ENCODE measurements at places on chromosomes 4 and X. TPM values are rescaled to one million over a fixed set of nuclear protein-coding genes. Genes with fewer than 3 reads are reported as not detected.

DNA sequence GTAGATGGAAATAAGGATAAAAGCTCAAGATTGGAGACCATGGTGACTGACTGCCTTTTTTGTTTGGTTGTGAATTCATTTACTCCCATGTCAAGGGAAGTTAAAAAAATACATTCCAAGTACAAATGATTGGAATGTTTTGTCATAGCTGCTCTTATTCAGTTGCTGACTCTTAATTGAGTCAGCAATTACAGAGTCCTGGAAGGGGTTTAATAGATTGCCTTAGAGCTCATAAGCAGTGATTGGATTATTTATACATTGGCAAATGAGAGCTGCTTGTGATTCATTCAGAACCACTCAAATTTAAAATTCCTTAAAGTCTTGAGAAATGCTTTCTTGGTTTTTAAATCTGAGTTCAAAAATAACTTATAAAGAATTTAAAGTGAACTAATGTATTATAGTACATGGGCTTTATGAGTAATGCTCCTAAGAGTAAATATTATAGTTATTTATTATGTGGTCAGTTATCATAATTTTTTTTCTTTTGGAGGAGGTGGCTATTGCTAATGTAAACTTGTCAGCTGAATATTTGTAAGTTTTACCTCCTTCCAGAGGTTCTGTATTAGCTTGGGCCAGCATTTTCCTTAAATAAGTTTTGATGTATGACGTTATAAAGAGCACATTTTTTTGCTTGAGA is 13.6 kb downstream of the JADE1 start:
- H3K27me3 ChIP-seq: no peaks in the 10 kb centered on the region
- DNase-seq: no peak
- peaks cover 10% of the 10 kb centered on the region for H3K4me1 ChIP-seq
- H3K27ac ChIP-seq: no peak overlapping the region

DNA sequence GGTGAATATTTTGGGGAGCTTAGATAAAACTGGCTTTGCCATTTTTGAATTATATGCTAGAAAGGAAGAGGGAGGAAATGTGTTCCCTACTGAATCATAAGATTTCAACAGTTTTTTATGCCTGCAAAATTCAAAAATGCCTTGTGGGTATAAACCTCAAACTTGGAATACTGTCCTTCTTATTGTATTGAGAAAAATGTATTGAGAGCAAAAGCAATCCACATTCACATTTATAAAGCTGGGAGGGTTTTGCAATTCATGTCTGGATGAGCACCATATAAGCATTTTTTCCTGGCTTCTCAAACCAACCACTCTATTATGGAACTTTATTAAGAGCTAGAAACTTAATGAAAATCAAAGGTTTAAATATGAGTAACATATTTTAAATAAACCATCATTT is 289.8 kb downstream of the PCDH7 start:
- H3K27ac ChIP-seq: no peak overlapping the region
- no peak overlapping the region for H3K4me3 ChIP-seq
- no peaks in the 10 kb centered on the region for H3K4me1 ChIP-seq
- no peaks in the 10 kb centered on the region for H3K27me3 ChIP-seq

DNA sequence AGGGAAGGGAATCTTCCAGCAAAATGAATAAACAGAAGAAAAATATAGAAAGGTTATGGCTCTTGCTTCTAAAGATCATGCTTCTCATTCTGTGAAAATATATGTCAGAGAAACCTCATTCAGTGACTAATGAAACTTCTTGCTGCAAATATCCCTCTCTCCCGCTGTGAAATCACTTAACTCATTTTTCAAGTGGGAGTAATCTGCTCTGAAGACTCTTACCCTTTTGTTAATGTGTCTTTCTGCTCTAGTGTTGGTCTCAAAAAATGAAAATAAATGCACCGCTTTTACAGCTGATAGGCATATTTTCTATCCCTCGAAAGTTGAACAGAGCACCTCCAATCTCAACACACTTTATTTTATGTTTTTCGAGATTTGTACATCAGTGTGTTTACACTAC is 252.3 kb downstream of the NLGN4X start:
- H3K4me3 ChIP-seq: no peak overlapping the region
- H3K27ac ChIP-seq: no peak overlapping the region
- no peak for DNase-seq
- H3K27me3 ChIP-seq: peaks cover 24% of the 10 kb centered on the region

RAPGEF2 gene
- 42.3 TPM for total RNA-seq

- no peak overlapping the region for H3K27ac ChIP-seq
- H3K4me3 ChIP-seq: no peak overlapping the region
- no peaks in the 10 kb centered on the region for H3K4me1 ChIP-seq
- no peak for DNase-seq
- H3K36me3 ChIP-seq: no peaks in the 10 kb centered on the region
Measured at GRCh38 chr4:116930329-116930728, 155.0 kb downstream of the TRAM1L1 start.

SSX3 gene
- total RNA-seq: not detected

GTPBP6 gene
- total RNA-seq: 79.1 TPM

GRCh38 chr4:184293552-184293951 is 75.9 kb upstream of the ENPP6 start:
- no peaks in the 10 kb centered on the region for H3K4me1 ChIP-seq
- no peaks in the 10 kb centered on the region for H3K36me3 ChIP-seq
- no peaks in the 10 kb centered on the region for H3K27me3 ChIP-seq
- no peak overlapping the region for H3K4me3 ChIP-seq

TXLNG gene
- 10.5 TPM for total RNA-seq

- no peak overlapping the region for H3K4me3 ChIP-seq
- H3K4me1 ChIP-seq: peaks cover 2% of the 10 kb centered on the region
- no peak overlapping the region for H3K27ac ChIP-seq
- H3K36me3 ChIP-seq: no peaks in the 10 kb centered on the region
- no peaks in the 10 kb centered on the region for H3K27me3 ChIP-seq
Measured at GRCh38 chr4:113740857-113741379, 20.6 kb downstream of the CAMK2D start.

DNA sequence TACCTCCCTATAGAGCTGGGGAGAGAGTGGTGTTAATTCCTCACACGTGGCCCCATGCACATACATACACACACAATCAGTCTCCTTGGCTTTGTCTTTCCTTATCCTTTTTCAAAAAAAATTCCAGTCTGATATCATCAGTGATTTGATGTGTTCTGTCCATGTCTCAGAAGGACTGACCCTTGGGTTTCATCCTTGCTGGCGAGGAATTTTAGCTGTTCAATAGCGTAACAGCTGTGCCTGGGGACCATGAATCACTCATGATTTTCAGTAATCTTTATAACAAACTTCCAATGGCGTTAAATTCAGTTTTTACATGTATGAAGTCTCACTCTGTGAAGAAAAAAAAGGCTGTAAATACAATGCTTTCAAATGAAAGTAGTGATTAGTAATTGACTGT is 204.6 kb downstream of the RBMX2 start:
- no peak for DNase-seq
- H3K4me1 ChIP-seq: no peaks in the 10 kb centered on the region
- no peak overlapping the region for H3K27ac ChIP-seq
- H3K36me3 ChIP-seq: no peaks in the 10 kb centered on the region

- no peaks in the 10 kb centered on the region for H3K27me3 ChIP-seq
- no peak overlapping the region for H3K27ac ChIP-seq
- no peaks in the 10 kb centered on the region for H3K36me3 ChIP-seq
- no peak for DNase-seq
- no peaks in the 10 kb centered on the region for H3K4me1 ChIP-seq
Measured at GRCh38 chr4:94669672-94670664, 87.8 kb upstream of the BMPR1B start.

MTCP1 gene
- 10.7 TPM for total RNA-seq

SMIM10L2A gene
- 1.5 TPM for total RNA-seq

DNA sequence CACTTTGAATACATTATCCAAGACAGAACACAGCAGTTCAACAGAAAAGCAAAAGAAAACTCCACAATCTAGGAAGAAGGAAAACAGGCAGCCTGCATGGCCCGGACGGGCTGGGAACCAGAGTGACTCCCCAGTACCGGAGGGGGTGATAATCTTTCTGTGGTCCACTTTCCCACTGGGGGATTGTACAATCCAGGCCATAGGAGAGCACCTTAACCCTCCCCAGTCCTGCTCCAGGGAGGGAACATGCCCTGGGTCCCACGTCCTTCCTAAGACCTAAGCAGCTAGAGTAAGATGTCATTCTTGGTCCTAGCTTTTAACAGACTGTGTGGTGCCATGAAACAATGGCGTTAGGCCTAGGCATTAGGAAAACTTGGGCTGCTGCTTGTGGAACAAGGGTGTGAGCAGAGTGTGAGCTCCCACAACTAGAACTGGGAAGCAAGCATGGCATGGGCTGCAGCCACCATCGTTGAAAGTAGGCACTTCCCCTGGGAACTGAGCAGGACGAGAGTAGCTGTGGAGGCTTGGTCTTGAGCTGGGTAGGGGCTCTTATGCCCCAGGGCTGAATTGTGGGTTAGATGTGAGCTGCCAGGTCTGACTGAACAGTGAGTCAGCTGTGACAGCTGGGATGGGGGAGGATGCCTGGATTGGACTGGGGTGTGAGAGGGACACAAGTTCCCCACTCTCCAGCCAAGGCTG is 42.4 kb downstream of the NAT8L start:
- no peak for DNase-seq
- no peaks in the 10 kb centered on the region for H3K4me1 ChIP-seq
- H3K36me3 ChIP-seq: no peaks in the 10 kb centered on the region
- H3K27ac ChIP-seq: no peak overlapping the region
- no peak overlapping the region for H3K4me3 ChIP-seq

- H3K4me3 ChIP-seq: no peak overlapping the region
- peak; percentile 36 for DNase-seq
- no peaks in the 10 kb centered on the region for H3K36me3 ChIP-seq
- no peaks in the 10 kb centered on the region for H3K27me3 ChIP-seq
- peak overlapping the region; percentile 68 for H3K27ac ChIP-seq
Measured at GRCh38 chr4:24794480-24794879, 893 bp upstream of the SOD3 start.

ARHGAP6 gene
- total RNA-seq: 18.2 TPM

VSIG1 gene
- 0.57 TPM for total RNA-seq

TMEM255A gene
- 0.54 TPM for total RNA-seq

- peaks cover 3% of the 10 kb centered on the region for H3K36me3 ChIP-seq
- peaks cover 7% of the 10 kb centered on the region for H3K4me1 ChIP-seq
- H3K27ac ChIP-seq: no peak overlapping the region
- H3K4me3 ChIP-seq: no peak overlapping the region
- DNase-seq: no peak
Measured at GRCh38 chrX:44996277-44996676, 123.3 kb downstream of the KDM6A start.

GRCh38 chr4:19880206-19880605 is 371.5 kb upstream of the SLIT2 start:
- H3K27ac ChIP-seq: no peak overlapping the region
- H3K36me3 ChIP-seq: no peaks in the 10 kb centered on the region
- no peaks in the 10 kb centered on the region for H3K27me3 ChIP-seq
- H3K4me1 ChIP-seq: no peaks in the 10 kb centered on the region

GRCh38 chrX:68647156-68647957 is at the start of gene STARD8:
Gene STARD8 (plus strand): TSS chrX:68647666. CDS start chrX:68647883, 217 bp downstream.
- no peak within 1 kb of the TSS for H3K4me3 ChIP-seq
- H3K4me1 ChIP-seq: peaks cover 4% of the 10 kb centered on the region
- no peak within 1 kb of the TSS for H3K27ac ChIP-seq
- peaks cover 2% of the 10 kb centered on the region for H3K27me3 ChIP-seq
- H3K36me3 ChIP-seq: no peaks in the 10 kb centered on the region

- H3K4me1 ChIP-seq: no peaks in the 10 kb centered on the region
- H3K27me3 ChIP-seq: peaks cover 13% of the 10 kb centered on the region
- no peak for DNase-seq
- H3K27ac ChIP-seq: no peak overlapping the region
- no peaks in the 10 kb centered on the region for H3K36me3 ChIP-seq
Measured at GRCh38 chrX:12446342-12447075, 308.2 kb downstream of the FRMPD4 start.

GRCh38 chr4:128176643-128177042 is 111.0 kb downstream of the PGRMC2 start:
- H3K4me1 ChIP-seq: no peaks in the 10 kb centered on the region
- H3K36me3 ChIP-seq: no peaks in the 10 kb centered on the region
- no peak for DNase-seq
- no peaks in the 10 kb centered on the region for H3K27me3 ChIP-seq
- H3K27ac ChIP-seq: no peak overlapping the region

- no peaks in the 10 kb centered on the region for H3K27me3 ChIP-seq
- H3K36me3 ChIP-seq: no peaks in the 10 kb centered on the region
- H3K4me1 ChIP-seq: no peaks in the 10 kb centered on the region
- DNase-seq: peak; percentile 55
- H3K4me3 ChIP-seq: no peak overlapping the region
Measured at GRCh38 chr4:76011700-76012387, 4.5 kb upstream of the CXCL9 start.

DNA sequence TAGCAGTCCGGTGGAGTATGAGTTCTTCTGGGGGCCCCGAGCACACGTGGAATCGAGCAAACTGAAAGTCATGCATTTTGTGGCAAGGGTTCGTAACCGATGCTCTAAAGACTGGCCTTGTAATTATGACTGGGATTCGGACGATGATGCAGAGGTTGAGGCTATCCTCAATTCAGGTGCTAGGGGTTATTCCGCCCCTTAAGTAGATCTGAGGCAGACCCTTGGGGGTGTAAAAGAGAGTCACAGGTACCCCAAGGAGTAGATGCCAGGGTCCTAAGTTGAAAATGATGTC is 852 bp downstream of the MAGEH1 start:
- H3K27me3 ChIP-seq: no peaks in the 10 kb centered on the region
- no peak for DNase-seq
- H3K36me3 ChIP-seq: no peaks in the 10 kb centered on the region
- peak overlapping the region; percentile 61 for H3K4me3 ChIP-seq

DNA sequence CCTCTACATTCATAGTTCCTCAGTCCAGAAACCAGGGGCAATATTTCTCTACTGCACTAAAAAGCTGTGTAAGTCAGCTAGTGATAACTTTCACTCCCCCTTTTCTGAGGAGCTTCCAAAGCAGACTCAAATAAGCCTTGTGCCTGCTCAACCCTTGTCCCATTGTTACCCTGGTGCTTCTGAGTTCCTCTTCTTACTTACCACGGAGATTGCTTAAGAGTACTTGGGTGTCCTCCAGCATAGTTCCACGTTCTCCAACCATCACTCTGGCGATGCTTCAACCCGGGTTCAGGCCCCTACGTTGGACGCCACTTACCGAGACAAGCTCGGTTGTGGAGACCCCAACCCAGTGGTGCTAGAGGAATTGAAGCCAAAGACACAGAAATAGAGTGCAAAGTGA is 71.6 kb downstream of the ADAM29 start:
- no peak overlapping the region for H3K4me3 ChIP-seq
- DNase-seq: no peak
- H3K27ac ChIP-seq: no peak overlapping the region
- no peaks in the 10 kb centered on the region for H3K36me3 ChIP-seq

AIMP1 gene
- 40.7 TPM for total RNA-seq

PDCL2 gene
- total RNA-seq: not detected

HSD17B13 gene
- total RNA-seq: 1.0 TPM

DNA sequence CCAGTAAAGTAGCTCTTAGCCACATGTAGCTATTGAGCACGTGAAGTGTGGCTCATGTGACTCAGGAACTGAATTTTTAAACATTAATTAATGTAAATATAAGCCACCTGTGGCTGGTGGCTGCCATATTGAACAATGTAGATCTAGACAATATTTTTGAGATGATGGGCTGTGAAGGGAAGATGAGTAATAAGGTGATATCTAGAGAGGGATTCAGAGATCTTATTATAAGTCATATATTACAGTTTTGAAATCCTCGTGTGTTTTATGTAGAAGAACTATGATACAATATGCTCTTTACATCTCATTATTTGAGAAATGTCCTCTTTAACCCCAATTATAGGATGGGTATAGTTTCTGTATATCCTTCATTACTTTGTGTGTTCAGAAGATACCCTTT is 5.6 kb downstream of the GAR1 start:
- H3K27ac ChIP-seq: no peak overlapping the region
- no peak overlapping the region for H3K4me3 ChIP-seq
- no peaks in the 10 kb centered on the region for H3K27me3 ChIP-seq
- peaks cover 9% of the 10 kb centered on the region for H3K4me1 ChIP-seq
